ENCODE measurements at places on chromosomes 16 and 17.

DNA sequence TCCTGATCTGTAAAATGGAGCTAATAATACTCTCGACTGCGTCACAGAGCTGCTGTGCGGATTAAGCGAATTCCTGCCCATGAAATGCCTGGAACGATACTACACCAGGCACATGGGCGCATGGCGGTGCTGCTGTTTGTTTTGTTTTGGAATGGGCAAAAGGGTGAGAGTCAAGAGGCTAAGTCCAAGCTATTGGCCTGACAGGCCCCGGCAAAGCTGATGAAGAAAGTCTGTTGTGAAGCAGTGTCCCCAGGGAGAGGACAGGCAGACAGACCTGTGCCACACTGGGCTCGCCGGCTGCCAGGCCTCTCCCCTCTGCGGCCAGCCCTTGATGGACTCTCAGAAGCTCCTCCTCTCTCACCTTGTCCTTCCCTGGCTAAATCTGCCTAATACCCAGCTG is 31.3 kb upstream of the RASD1 start:
- ATAC-seq, result no peak

DNA sequence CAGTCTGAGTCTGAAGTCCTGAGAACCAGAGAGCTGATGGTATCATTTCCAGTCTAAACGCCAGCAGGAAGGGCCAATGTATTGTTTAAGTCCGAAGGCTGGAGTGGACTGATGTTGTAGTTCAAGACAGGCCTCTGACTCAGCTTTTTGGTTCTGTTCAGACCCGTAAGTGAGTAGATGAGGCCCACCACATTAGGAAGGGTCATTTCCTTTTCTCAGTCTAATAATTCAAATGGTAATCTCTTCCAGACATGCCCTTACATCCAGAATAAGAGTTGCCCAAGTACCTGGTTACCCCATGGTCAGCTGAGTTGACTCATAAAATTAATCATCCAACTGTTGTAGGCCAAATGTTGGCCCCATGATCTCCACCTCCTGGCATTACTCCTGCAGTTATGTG is 442.6 kb upstream of the HSBP1 start:
- ATAC-seq, result no peak

- ATAC-seq, result no peak
These were observed 46.6 kb upstream of the NF1 start for GRCh38 chr17:31048142-31048541.

GRCh38 chr17:35743626-35744328 is 9.3 kb downstream of the GAS2L2 start:
- ATAC-seq, result no peak

- no peak for ATAC-seq
These were observed 27.3 kb downstream of the TTYH2 start for GRCh38 chr17:74240618-74241205.

DNA sequence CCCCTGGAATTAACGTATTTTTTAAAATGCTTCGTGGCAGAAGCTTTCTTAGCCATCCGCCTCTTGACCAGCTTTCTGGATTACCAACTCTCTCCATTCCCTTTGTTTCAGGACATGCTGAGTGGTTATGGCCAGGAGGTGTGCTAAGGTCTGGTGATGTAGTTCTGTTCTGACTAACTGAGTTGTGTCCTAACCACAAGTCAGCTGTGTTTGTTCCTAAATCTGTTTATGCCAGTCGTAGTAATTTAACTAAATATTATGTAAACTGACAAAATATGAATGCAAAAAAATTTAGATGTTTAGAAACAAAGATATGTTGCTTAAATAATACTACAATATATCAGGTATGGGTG is 61.6 kb downstream of the MRTFB start:
- ATAC-seq, result no peak

Measured in activated T-helper 17 cell treated with anti-CD3 and anti-CD28 coated beads, Interleukin-2, amount 50 U/mL, for 72 hours (primary cell).